ENCODE measurements at places on chromosomes 5 and 9.

DNA sequence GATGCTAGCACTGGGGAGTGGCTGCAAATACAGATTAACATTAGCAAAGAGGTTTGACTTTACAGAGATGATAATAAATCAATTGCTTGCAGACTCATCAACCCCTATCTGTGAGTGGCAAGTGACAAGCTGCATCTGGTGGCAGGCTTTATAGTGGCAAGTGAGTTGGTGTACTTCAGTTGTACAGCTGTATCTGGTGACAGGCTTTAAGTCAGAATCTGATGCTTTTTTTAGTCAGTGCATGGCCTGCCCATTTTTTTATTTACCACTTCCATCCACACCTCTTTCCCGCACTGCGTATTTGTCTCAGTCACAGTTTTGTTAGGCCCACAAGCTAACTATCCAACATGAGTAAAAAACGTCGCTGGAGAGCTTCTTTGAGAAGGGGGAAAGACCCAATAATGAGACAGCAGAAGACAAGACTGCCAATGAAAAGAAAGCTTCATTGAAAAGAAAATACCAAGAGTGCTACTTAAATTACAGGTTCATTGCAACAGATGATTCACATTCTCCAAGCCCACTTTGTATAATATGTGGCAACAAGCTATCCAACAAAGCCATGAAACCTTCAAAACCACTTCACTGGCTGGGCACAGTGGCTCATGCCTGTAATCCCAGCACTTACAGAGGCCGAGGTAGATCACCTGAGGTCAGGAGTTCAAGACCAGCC is 23.1 kb downstream of the ANP32B start:
- no peak for DNase-seq

DNA sequence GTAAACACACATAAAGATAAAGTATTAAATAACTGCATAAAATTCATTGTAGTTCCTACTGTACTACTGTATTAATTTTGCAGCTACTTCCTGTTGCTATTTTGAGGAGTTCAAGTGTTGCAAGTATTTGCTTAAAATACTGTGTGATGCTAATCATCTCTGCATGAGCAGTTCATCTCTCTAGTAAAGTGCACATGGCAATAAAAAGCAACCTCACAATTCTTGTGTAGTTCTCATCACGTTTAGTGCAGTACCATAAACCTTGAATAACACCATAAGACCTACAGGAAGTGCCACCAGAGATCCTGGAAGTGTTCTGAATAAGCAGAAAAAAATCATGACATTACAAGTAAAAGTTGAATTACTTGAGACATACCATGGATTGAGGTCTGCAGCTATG is 34.6 kb downstream of the CPLANE1 start:
- DNase-seq: no peak

DNA sequence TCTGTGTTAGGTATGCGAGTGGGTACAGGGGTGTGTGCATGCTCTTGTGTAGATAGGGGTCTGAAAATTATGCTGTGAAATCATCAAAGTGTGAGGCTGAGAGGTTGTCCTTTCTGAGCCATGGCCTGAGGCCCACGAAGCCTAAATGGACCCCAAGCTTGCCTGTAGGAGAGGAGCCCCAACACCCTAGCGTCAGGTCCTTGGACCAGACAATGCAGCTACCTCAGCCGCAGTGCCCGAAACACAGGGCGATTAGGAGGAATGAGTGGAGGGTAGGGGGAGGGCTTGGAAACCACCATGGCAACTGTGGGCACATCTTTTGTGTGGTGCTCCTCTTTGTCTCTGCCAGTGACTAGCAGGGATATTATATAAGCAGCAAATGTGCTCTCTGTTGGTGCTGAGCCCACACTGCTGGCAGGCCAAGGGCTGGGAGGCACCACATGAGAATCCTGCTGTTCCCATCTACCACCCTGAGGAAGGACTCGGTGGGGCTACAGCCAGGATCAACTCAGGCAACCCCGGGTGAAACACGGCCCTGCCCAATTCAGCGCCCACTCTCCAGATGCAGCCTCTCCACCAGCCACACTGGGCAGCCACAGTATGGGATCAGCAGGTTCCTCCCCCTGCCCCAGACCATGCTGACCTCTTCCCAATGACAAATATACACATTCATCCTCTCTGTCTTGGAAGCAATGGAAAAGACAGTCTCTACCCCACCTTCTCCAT is 84.6 kb upstream of the FSTL4 start:
- no peak for DNase-seq

DNA sequence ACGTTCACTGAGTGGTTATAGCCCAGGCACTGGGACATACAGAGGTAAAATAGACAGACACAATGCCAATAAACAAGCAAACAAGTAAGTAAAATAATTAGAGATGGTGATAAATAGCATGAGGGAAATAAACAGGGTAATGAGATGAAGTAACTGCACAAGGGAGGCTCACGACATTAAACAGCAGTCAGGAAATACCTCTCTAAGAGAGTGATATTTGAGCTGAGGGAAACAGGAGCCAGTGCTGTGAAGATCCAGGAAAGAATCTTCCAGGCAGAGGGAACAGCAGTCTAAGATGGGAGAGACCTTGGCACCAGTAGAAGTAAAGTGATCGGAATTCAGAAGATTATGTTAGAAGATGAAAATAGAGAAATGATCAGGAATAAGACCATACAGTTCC is 279.4 kb downstream of the HINT1 start:
- DNase-seq: no peak

DNA sequence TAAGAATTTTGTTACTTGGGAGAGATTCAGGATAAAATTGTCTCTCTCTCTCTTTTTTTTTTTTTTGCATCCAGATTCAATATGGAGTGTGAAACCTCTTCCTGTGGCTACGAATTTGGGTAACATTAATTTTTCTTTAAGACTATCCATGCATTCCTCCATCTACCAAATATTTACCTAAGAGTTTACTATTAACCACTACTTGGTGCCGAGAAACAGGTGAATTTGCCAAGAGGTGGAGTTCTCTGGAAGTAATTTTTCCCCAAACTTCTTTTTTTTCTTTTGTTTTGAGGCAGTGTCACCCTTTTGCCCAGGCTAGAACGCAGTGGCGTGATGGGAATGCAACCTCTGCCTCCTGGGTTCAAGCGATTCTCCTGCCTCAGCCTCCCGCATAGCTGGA is 206.3 kb upstream of the VLDLR start:
- no peak for DNase-seq

DNA sequence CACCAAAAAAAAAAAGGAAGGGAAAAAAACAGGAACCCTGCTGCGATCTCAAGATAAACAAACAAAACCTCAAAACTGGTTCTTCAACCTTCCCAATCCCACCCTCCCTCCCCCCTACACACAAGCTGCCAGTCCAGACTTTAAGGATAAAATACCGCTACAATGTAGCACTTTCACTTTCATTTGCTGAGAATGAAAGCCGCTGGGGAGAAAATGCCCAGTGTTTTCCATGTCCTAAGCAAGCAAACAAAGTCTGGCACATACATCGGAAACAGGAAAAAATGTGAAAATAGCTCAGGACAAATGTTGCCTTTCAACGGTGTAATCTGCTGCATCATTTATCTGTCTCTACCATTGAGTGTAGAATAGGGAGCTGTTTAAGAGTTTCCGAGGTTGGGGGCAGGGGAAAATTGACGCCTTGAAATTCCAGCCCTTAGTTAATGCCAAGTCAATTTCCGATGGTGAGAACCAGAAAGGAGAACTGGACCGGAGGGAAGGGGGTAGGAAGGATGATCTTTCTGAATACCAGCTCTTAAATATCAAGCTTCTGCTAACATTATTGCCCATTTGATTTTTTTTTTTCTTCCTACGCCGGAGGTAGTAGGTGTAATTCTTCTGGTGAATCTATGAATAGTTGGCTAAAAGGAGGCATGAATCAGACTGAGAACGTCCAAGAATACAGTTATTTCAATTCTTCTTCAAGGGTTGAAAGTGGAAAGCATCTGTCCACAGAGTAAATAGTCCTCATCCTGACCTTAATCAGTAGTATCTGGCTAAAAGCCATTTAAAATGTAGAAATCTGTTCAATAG is 1.2 kb upstream of the ADAMTS6 start:
- peak; percentile 31 for DNase-seq

DNA sequence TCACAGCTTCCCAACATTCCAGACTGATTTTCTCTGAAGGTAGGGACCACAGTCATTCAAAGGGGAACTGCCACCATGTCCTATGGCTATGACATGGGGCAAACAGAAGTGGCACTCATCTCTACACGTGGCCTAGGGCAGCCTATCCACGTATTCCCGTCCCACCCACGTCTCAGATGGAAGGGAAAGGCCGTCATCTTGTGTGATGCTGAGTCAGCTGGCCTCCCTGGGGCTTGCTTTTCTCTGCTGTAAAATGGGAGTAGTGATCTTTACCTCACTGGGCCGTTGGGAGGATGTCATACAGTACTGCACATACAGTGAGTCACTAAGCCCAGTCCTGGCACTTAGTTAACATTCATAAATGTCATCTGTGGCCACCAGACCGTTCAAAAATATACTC is 72.3 kb downstream of the RAPGEF1 start:
- DNase-seq: no peak

DNA sequence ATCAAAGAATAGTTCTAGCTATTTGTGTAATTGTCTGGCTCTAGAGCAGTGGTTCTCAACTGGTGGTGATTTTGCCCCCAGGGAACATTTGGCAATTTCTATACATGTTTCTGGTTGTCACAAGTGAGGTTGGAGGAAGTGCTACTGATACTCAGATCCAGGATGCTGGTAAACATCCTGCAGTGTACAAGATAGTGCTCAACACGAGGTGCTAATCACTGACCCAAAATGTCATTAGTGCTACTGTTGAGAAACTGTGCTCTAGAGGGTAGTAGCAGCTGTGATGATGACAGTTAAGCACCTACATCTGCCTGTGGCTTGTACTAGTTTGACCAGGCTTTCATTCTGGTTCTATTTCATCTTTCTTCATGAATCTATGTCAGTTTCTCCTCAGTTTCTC is 22.1 kb downstream of the LRRC19 start:
- DNase-seq: no peak

GRCh38 chr9:117682955-117683710 is 21.1 kb upstream of the TLR4 start:
- no peak for DNase-seq

DNA sequence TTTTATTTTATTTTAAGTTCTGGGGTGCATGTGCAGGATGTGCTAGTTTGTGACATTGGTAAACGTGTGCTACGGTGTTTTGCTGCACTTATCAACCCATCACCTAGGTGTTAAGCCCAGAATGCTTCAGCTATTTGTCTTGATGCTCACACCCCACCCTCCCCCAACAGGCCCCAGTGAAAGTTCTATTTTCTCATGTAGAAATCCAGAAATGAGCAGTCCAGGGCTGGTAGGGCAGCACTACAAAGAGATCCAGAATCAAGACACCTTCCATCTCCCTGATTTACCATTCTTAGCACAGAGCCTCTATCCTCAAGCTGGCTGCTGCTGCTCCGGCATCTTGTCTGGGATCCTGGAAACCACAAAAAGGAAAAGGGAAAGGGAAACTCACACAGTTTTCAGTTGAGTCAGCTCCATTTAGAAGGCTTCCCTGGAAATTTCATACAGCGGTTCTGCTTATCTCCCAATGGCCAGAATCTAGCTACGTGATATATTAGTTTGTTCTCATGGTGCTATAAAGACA is 85.4 kb upstream of the SMARCA2 start:
- DNase-seq: no peak

DNA sequence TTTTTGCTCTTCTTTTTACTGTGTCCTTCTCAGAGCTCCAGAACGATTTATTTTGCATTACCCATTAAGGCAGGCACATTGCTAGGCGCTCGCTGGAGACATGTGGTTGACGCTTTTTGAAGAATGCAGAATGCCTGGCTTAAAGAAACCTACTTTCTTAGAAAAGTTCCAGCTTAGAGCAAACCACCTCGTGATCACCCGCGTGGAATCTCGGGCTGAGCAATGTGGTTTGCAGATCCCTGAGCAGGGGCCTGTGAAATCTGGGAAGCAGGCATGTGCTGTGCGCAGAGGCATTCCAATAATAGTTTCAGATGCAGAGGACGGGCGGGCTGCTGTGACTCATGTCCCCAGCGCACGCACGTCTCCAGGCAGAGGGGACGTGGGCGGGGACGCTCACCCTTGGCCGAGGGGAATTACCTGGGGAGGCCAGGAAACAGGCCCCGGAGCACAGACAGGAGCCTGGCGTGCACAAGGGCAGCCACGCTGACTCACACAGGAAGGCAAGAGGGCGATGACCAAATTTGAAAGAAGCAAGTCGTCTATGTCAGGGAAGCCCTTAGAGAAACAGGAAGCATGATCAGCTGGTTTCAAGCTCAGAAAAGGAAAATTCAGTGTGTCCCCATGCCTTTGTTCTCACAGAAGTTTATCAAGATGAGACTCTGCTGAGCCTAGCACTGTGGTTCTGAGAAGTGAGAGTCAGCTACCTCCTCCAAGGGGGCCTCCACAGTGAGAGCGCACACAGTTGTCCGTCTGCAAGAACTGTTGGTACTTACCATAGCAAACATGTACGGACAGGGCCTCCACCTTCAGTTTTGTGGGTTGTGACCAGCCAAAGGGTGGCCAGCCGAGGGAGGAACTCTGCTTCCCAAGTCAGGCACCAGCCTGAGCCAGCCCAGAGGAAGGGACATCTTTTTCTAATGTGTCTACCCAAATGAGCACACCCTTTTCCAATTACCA is 218.6 kb downstream of the PIK3R1 start:
- DNase-seq: no peak

- no peak for DNase-seq
Measured at GRCh38 chr5:173069671-173070070, 13.5 kb downstream of the CREBRF start.

GRCh38 chr9:124040935-124041816 is 29.6 kb downstream of the LHX2 start:
- no peak for DNase-seq

DNA sequence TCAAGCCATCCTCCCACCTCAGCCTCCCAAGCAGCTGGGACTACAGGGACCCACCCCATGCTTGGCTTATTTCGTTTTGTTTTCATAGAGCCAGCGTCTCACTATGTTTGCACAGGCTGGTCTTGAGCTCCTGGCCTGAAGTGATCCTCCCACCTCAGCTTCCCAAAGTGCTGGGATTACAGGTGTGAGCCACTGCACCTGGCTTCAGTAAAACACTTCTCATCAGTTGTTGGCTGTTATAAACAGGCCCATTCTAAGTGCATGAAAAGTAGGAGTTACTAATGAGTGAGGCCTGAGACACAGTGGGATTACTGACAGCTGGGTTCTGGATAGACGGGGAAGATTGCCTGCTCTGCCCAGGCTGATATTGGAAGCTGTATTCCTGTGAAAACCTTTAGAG is 3.5 kb downstream of the CRB2 start:
- DNase-seq: peak; percentile 44

GRCh38 chr5:113612060-113612496 is 98.6 kb downstream of the YTHDC2 start:
- peak; percentile 42 for DNase-seq

- no peak for DNase-seq
Measured at GRCh38 chr9:27206041-27206440, 90.9 kb downstream of the EQTN start.

- DNase-seq: no peak
Measured at GRCh38 chr5:109905906-109906305, 216.2 kb downstream of the MAN2A1 start.

Data from NCI-H146 (cell line).